ENCODE measurements at places on chromosomes 3 and 15.

- no peak for DNase-seq
Measured at GRCh38 chr15:68278345-68278594, 725 bp downstream of the FEM1B start.

DNA sequence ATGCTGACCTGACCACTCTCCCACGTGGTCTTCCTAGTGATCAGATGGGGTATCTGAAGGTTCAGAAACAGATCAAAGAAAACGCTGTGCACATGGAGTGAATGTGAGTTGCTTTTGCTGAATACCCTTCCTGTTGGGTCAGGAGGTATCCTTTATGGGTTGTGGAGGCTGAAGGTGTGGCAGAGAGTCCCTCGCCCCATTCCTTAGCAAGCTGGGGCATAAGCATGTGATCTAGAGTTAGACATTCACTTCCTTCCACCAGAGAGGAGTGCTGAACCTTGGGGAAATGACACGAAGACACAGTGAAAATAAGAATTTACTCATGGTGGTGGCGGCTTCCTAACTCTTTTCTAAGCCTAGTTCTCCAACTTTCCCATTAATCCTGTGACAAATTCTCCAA is 27.8 kb upstream of the SPTBN5 start:
- DNase-seq: no peak

GRCh38 chr15:45285413-45285812 is 33.4 kb downstream of the SLC28A2 start:
- DNase-seq: no peak

DNA sequence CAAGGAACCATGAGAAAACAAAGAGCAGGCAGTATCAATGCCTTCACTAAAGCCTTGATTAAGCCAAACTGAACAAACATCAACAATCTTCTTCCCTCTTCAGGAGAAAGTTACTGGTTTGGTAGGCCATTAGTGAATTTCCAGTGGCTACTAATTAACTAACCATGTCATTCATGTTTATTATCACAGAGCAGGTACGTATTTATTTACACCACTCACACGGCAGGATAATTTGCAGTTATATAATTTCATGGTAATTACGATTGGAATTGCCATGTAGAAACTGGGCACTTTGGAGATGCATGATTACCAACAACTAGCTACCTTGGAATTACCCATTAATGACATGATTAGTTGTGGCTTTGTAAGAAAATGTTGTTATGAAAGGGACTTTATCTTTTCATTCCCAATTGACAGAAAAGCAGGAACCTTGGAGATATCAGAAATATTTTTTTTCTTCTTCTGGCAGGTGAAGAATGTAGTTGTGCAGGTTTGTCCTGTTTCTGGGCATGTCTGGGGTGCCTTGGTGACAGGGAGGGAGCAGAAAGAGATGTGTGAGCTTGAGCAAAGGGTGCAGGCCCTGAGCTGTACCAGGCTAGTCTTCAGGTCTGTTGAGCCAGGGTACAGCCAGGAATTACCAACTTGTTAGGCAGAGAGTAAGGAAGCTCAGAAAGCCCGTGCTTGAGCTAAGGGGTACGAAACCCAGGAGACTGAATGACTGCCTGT is 310.7 kb downstream of the RORA start:
- no peak for DNase-seq

- no peak for DNase-seq
Measured at GRCh38 chr3:187648177-187648576, 22.0 kb downstream of the SST start.

DNA sequence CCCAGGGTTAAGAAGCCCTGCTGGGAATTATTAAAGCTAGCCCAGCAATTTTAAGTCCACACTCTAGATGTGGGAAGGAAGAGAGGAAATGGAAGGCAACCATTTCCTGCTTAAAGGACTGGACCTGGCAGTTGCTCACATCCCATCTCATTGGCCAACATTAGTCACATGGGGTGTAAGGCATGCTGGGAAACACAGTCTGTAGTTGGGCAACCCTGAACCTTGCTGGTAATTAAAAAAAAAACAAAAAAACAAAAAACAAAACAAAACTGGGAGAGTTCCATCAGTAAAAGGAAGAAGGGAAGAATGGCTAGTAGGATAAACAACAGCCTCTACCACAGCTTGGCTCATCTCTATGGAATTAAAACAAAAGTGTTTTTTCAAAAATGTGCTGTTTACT is 136.0 kb downstream of the VGLL4 start:
- no peak for DNase-seq

GRCh38 chr3:74614107-74614967 is at the start of gene CNTN3:
Gene CNTN3, minus strand, starts transcription at chr3:74614659. Its CDS starts 93,547 bp downstream, at chr3:74521112.
- DNase-seq: no peak

DNA sequence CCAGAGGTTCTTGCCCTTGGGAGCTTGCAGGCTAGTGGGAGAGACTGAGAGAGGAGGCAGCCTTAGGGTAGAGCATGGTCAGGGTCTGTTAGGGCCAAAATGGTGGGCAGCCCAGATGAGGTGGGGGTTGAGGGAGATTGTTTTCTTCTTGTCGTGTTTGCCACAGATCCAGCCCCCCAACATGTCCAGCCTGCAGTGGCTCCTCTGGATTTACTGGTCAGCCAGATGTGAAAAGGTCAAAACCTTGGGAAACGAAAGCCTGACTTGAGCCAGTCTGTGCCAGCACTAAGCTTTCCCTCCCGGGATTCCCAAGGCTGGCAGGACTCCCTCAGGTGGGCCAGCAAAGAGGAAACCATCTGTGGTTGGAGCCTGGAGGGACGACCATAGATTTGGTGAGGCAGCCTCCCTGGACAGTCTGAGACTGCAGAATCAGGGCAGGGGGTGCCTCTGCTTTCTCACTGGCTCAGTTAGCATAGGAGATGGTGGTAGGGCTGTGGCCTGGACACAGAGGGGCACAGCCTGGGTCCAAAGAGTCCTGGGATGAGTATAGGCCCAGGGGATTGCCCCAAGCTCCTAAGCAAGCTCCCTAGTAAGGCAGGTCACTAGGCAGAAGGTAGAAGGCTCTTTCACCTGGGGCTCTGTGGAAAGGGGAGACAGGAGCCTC is 51.2 kb upstream of the PRR23C start:
- DNase-seq: no peak

- DNase-seq: no peak
Measured at GRCh38 chr3:54358316-54358715, 236.0 kb downstream of the CACNA2D3 start.

- DNase-seq: no peak
Measured at GRCh38 chr3:189848395-189849040, 217.3 kb downstream of the TP63 start.

DNA sequence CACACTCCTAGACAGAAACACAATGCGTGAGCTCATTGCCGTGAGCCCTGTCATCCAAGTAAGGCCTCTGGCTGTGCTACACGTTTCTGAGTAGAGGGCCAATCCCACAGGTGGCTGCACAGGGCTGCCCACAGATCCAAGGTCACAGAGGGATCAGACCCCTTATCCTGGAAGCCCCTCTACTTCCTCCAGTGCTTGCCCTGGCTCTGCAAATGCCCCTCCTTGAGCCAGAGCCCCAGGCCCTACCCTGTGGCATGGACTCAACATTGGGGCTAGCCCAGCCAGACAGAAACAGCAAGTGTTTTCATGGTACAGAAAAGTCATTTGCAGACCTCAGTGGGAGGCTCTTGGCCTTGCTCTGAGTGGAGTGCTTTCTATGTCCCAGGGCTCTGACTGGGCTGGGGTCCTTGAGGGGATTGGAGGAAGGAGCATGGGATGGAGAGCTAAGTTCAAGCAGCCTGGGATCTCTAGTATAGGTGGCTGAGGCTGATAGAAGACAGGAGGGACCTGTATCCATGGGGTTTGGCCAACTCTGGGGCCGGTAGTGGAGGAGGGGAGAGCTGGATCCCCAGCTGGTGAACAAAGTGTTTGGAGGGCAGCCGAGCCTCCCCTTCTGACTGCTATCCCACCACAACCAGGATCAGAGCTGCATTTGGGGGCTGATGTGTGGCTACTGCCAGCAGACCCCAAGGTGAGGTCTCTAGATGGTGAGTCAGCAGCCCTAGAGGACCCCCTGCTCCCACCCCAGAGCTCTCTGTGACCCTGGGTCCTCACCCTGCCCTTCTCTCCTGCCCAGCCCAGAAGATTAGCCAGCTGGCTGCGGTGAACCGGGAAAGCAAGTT is 38.7 kb downstream of the GOLGA6A start:
- DNase-seq: no peak

- no peak for DNase-seq
Measured at GRCh38 chr3:113571360-113571759, 39.0 kb downstream of the SIDT1 start.

DNA sequence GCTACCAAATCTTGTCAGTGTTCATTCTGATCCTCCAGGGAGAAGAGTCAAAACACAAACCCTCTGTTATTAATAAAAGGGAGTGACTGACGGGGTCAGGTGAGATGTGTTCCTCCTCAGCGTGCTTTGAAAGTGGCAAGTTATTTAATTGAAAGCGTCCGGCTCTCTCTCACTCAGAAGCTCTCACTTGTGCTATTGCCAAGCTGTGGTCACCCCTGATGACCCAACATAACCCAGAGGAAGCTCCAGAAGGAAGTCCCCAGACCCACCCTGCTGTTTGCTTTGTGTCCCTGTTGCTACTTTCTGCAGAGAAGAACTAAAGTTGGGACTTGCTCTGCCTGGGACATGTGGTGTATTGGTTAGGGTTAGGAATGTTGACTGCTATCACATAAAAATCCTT is 235.6 kb downstream of the EDEM1 start:
- DNase-seq: no peak

GRCh38 chr3:110015231-110015963 is 678.1 kb upstream of the DPPA4 start:
- no peak for DNase-seq

- DNase-seq: no peak
Measured at GRCh38 chr3:132978464-132978863, 59.7 kb upstream of the TMEM108 start.

GRCh38 chr3:39052583-39052982 is 767 bp downstream of the WDR48 start:
- no peak for DNase-seq

DNA sequence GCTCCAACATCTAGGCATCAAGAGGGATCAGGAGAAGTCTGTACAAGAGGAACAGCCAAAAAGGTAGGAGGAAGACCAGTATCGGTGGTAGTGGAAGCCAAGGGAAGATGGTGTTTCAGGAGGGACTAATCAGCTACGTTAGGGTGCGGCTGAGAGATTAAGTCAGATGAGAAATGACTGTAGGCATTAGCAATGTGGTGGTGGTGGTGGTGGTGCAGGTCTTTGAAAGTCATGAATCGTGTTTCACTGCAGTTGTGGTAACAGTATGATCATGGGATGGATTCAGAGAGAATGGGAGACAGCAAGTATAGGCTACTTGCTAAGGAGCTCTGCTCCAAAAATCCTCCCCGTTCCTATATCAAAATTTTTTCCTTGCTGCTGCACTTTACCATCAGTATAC is 35.5 kb downstream of the ASTE1 start:
- no peak for DNase-seq

DNA sequence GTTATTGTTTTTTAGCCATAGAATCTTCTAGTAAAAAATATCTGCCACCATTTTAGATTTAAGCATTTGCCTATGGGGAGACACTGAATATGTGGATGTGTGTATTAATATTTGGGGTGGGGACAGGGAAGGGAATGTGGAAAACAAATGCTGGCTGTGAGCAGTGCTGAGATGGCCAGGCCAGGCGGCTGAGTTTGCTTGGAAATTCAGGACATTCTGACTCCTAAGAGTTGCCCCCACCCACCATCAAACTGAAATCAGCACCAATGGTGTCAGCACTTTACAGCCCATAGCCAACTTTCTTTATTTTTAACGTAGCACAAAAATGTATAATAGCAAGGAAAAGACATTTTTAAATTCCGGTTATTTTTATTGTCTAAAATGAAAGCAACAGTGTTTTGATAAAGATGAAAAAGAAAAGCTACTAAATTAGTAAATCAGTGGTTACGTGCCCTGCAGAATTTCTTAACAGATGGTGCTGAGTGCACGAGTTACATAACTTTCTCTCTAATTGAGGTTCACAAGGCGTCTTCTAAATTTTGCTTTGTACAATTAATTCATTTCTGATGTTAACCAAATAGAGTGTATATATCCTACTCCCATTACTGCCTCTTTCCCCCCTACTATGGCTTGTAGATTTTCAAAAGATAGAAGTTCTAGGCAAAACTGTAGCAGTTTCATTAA is 34.0 kb downstream of the B3GALNT1 start:
- no peak for DNase-seq

- no peak for DNase-seq
Measured at GRCh38 chr15:86295511-86295910, 215.8 kb downstream of the AGBL1 start.

DNA sequence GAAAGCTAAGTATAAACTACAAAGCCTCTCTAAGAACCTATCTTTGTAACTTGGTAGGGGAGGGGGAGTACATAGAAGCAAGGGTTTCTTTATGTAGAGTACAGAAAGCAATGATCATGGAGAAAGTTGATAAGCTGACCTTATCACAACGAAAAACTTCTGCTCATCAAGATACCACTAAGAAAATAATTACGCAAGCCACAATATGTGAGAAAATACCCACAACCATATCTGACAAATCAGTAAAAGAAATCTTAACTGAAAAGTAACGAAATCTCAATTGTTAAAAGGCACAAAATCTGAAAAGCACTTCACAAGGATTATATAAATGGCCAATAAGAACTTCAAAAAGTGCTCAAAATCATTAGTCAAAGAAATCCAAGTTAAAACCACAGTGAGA is 35.1 kb upstream of the RPS17 start:
- DNase-seq: no peak

DNA sequence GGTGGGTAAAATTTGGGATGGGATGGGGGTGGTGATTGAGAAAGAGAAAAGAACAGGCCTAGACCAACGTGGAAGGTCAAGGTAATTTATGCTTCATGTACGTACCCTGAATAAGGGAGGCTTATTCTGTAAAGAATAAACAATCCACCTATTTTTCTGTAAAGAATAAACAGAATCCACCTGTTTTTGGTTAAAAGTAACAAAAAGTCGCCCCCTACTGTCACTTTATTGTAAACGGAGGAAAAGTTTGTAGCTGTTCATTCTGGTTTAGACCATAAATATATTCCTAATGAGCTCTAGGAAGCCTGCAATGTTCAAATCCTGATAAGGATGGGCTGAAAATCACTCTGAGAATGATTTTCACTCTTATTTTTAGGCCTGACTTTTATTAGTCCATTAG is 23.5 kb upstream of the SQOR start:
- no peak for DNase-seq

GRCh38 chr15:33310481-33311311 is at the start of gene RYR3:
Gene RYR3, plus strand, starts transcription at chr15:33310967. Its CDS starts 79 bp downstream, at chr15:33311046.
- DNase-seq: no peak

GRCh38 chr3:131728898-131729642 is 226.3 kb upstream of the MRPL3 start:
- DNase-seq: no peak

- DNase-seq: no peak
Measured at GRCh38 chr3:43218156-43218555, 68.2 kb upstream of the SNRK start.

GRCh38 chr3:154970797-154971196 is 109.3 kb upstream of the MME start:
- DNase-seq: no peak

DNA sequence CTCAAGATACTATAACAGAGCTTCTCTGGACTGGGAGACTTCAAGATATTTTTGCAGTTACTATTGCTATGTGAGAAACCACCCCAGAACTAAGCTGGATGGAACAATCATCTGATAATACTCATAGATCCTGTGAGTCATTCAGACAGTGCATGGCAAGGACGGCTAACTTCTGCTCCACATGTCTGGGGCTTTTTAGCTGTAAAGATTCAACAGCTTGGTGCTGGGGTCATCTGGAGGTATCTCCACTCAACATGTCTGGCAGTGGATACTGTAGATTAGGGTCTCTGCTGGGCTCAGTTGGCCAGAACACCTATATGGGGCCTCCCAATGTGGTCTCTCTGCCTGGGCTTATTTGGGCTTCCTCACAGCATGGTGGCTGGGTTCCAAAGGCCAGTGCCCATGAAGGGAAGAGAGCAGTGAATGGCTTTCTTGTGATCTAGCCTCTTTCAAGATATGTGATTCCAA is 117.3 kb upstream of the SLC7A14 start:
- no peak for DNase-seq

All from stimulated activated CD8-positive, alpha-beta memory T cell treated with anti-CD3 and anti-CD28 coated beads, Interleukin-4, amount 100 ng/mL, for 1 hour (primary cell).